AG09319 (cell line): ENCODE measurements at places on chromosomes 2 and 18.

- no peak for DNase-seq
Measured at GRCh38 chr2:29082804-29083495, 8.6 kb upstream of the PCARE start.

GRCh38 chr2:88187038-88187676, 17.0 kb downstream of the THNSL2 start:
- DNase-seq: no peak

DNA sequence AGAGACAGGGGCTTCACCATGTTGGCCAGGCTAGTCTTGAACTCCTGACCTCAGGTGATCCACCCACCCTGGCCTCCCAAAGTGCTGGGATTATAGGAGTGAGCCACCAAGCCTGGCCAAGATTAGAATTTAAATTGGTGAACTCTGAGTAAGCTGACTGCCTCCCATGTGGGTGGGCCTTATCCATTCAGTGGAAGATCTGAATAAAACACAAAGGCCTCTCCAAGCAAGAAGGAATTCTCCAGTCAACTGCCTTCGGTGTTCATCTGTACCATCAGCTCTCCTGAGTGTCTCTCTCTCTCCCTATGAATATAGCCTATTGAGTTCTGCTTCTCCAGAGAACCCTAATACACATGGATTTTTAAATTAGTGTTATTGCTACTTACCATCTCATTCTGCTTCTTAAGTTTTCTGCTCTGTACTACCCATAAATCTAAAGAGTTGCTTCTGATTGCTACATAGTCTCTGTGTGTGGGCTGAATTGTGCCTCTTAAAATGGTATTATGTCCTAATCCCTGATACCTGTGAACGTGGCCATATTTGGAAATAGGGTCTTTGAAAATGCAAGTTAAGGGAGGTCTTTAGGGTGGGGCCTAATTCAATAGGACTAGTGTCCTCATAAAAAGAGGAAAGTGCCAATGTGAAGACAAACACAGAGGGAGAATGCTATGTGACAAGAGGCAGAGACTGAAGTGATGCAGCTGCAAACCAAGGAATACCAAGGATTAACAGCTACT, 36.3 kb downstream of the FBXO11 start:
- DNase-seq: no peak

DNA sequence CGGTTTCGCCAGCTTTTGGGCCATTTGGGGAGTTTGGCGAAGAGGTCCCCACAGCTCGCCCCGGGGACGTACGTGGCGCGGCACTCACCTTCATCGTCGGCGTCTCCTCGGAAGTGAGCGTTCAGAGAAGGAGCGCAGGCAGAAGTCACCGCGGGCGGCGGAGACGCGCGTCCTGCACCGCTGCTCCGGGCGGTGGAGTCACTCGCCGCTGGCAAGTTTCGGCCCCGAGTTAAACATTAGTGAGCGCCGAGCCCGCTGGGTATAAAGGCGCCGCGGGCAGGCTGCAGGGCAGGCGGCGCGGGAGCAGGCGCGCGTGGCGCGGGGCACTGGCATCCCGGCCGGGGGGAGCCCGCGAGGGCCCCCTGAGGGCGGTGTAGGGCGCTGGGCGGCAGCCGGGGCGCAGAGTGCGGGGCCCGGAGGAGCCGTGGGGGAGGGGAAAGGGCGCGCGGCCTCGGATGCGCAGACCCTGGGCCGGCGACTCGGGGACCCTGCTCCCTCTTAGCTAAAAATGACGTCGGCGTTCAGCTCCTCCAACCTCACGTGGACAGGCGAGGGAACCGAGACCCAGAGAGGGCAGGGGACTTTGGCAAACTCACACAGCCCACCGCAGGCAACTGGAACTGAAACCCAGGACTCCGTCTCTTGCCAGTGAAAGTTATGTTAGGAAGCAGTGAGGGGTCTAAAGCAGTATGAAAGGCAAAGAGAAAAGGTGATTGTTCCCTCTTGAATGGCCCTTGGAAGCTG, at the start of gene DPP4:
TSS of gene DPP4 (minus strand) at position 328 of the 744 bp plus-strand sequence. CDS start at position 94, 234 bp downstream.
- DNase-seq: no peak

DNA sequence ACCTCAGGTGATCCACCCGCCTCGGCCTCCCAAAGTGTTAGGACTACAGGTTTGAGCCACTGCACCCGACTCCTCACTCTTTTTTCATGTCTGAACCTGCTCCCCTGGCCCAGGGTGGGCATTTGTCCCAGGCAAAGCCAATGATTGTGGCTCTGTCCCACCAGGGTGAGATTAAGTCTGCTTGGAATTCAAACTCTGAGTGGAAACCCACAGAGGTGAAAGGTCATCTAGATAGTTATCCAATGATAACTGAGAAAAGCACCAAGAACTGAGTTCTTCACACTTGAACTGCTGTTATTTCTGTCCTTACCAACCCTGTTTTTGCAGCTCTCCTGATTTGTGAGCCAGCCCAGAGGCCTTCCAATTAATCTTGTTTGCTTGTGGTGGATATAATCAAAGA, 62.4 kb upstream of the ACVR1 start:
- DNase-seq: no peak

DNA sequence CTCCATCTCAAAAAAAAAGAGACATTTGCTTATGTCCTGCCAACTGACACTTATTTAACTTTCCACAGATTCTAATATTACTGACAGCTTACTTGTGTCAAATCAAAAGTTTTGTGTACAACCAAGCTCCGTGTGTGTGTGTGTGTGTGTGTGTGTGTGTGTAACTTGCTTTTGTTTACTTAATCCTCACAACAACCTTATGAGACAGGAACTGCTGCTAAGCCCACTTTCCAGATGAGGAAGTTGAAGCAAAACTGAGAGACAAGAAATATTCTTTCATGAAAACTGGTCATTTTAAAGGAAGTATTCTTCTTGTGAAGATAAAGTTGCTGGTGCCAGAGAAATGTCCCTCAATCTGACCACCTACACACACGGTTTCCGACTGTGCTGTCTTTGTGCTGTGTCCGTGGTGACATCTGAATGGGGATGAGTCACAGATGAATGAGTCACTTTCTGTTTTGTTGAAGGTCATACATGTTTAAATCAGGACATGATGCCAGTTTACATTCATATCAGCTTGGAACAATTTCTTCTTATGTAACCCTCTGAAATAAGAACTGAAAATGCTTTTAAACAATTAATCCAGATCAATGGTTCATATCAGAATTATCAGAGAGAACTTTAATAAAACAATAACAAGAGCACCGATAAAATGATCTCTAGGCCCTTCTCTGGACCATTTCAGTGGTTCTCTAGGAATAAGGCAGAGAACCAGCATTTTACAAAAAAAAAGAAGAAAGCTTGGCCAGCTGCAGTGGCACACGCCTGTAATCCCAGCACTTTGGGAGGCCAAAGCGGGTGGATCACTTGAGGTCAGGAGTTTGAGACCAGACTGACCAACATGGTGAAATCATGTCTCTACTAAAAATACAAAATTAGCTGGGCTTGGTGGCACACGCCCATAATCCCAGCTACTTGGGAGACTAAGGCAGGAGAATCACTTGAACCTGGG, 95.5 kb downstream of the THNSL2 start:
- DNase-seq: peak; percentile 5

GRCh38 chr18:12056884-12057402, 36.7 kb upstream of the ANKRD62 start:
- no peak for DNase-seq

DNA sequence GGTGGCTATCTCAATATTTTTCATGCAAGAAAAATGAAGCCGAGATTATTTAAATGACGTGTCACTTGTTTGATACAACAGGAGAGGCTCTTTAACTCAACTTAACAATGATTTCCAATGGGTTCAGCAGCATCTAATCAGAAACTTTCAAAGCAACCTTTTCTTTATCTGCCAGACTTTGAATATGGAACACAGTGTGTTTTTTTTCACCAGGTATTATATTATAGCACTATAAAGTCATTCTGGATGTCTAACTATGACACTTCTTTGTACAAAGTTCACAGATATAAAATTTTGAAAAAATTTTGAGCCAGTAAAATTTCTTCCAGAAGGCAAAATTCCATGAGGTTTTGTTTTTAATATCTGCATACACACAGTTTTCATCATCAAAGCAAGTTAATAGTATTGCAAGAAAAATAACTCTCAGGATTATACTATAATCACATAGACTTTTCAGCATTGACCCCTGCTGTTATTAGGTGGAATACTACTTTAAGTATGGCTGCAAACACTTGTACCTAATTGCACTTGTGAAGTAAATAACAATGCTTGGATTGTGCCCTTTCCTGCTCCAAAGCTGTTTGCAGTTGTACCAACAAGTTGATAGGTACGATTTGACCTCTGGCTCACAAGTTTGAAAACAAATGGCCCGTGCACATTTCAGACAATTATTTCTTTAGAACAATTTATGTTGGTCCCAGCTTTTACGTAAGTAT, 44.0 kb upstream of the DSG1 start:
- no peak for DNase-seq

DNA sequence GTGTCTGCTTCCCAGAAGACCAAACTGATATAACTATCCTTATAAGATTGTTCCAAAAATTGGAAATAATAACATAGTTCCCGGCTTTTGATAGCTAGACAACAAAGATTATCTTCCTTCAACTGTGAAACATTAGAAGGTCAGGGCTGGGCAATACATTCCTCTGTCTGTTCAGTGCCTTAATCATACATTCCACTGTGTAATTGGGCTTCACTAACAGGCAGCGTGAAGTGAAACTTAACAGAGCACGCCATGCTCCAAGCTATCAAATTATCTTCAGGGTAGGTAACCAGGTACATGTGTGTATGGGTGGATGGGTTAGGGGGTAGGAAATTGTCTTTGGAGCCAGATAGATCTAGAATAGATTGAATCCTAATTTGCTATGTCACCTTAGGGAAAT, 23.5 kb upstream of the ARL5A start:
- DNase-seq: no peak

- DNase-seq: no peak
Measured at GRCh38 chr18:77392321-77392720, 142.7 kb downstream of the GALR1 start.

GRCh38 chr2:120400551-120400950, 54.6 kb downstream of the INHBB start:
- DNase-seq: no peak

GRCh38 chr2:63984606-63985359, 34.4 kb downstream of the VPS54 start:
- DNase-seq: no peak

GRCh38 chr2:159558479-159558878, 57.9 kb downstream of the BAZ2B start:
- no peak for DNase-seq

GRCh38 chr18:48009116-48009745, 78.8 kb upstream of the SMAD2 start:
- DNase-seq: no peak

DNA sequence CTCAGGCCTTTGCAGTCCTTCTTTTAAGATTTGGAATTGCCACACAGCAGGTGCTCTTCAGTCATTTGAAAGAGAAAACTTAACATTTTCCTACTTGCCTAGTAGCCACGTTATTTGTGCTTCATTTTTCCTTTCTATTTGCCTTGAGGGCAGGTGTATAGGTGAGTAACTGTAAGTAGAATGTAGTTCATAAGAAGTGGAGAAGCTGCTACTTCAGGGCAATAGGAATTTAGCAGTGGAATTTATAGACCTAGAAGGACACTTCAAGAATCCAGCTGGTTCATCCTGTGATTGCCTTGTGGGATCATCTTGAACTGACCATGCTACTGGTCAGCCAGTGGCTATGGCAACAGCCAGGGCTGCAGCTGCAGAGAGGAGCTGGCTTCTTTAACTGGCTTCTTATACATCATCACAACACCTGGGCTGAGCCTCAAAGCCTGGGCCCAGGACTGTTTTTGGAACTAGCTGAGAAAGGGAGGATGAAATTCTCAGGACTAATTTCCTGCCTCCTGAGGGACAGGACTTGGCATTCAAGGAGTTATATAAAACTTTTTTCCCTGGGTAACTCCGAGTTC, 5.1 kb upstream of the LANCL1 start:
- DNase-seq: no peak

DNA sequence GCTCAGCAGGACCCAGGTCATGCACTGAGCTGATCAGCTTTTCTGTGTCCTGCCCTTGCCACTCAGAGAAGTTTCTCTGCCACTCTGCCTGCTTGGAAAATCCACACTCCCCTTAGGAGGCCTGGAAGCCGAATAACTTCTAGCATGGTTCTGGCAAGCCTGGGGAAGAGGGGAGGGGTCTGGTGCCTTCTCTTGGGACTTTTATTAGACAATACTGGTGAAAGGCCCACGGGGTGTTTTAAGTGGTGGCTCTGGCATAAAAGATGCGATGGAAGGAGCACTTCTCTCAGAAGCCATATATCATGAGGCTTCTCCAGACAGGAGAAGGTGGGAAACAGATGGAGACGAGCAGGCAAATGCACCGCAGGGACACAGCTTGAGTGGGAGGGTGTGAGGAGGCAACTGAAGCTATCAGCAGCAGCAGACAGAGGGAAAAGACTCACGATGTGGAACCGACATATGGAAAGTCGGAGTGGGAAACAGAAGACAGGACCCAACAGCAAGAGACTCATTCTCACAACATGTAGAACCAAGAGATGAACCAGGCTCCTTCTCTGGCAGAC, 141.8 kb upstream of the CTNNA2 start:
- no peak for DNase-seq

- no peak for DNase-seq
Measured at GRCh38 chr2:159362816-159363251, 76.3 kb upstream of the WDSUB1 start.

DNA sequence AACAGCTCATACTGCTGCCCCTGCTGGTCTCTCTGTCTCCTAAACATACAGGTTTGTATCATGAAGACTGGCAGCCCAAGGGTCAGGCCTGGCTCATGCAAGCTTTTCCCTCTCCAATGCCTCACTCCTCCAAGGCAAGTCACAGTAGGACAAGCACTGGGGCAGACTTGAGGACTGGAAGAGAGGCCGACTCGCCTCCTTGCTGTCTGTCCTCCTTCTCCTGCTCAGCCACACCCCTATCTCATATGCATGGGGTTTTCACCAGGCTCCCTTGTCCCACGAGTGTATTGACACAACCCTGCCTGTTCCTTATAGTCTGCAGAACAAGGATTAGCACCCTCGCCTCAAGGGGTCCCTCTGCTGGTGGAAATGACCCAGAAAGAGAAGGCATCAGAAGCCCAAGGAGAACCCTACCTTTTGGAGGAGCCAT, 223.7 kb downstream of the SOX11 start:
- DNase-seq: no peak

DNA sequence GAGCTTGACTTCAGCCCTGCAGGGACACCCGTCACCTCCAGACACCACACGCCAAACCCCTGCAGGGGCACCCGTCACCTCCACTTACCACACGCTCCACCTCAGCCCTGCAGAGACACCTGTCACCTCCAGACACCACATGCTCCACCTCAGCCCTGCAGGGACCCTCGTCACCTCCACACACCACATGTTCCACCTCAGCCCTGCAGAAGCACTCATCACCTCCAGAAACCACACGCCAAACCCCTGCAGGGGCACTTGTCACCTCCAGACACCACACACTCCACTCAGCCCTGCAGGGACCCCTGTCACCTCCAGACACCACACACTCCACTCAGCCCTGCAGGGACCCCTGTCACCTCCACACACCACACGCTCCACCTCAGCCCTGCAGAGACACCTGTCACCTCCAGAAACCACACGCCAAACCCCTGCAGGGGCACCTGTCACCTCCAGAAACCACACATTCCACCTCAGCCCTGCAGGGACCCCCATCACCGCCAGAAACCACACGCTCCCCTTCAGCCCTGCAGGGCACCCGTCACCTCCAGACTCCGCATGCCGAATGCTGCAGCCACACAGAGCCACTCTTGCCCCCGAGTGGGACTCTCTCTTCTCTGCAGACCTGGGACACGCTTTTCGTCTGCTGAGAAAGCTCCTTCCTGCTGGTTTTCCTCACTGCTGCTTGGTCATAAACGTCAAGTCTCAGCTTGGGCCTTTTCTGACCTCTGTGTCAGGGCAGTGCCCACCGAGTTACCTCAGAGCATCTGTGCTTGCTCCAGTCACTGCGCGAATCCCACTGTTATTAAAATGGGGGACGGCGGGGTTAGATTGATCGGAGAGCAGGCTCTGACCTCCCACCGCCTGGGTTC, 77.5 kb upstream of the SALL3 start:
- no peak for DNase-seq
